ENCODE measurements at places on chromosomes 16 and 17. TPM values are rescaled to one million over a fixed set of nuclear protein-coding genes. Genes with fewer than 3 reads are reported as not detected.

CDH1 gene
- not detected for polyA plus RNA-seq

GINS2 gene
- polyA plus RNA-seq = 0.69 TPM

CETP gene
- polyA plus RNA-seq = 0.79 TPM

CTNS gene
- polyA plus RNA-seq = 13.0 TPM

HOXB3 gene
- polyA plus RNA-seq = 0.34 TPM

CACNG5 gene
- polyA plus RNA-seq = not detected

FAM20A gene
- polyA plus RNA-seq = not detected

FZD2 gene
- not detected for polyA plus RNA-seq

All from IgD-negative memory B cell (primary cell).